ENCODE measurements at places on chromosomes 4 and X.

- no peak for DNase-seq
Measured at GRCh38 chrX:17592117-17592516, 145.2 kb upstream of the SCML1 start.

DNA sequence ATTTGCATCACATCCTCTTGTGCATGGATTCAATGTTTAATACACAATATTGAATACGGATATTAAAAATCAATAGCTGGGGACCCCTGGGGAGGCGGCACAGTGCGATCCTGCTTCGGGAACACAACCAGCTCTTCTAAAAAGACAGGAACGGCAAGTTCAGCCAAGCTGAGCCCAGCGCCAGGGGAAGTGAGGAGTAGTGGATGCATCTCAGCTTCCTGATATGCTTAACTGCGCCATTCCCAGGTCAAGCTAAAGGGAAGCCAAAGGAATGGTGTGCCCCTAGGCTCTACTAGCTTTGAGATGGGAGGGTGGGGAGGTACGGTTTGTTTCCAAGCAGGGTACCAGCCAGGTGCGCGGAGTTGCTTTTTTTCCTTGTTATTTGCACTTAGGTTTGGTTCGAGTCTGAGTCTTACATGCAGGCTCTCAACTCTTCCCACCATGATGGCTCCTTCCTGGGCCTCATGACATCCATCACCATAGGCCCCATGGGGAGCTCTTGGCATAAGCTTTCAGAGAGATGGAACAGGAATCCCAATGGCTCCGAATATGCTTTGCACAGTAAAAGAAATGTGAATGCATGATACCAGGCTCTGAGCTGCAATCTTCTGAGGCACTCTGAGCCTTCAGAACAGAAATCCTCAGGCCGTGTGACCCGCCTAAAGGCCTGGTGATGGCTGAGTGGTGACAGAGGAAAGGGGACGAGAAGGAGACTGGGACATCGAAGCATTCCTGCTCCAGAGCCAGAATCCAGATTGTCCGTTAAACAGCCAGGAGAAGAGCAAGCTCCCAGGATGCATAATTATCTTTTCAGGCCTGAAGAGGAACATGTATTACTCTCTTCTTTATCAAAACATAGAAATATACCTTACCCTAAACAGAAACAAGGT is 51.8 kb upstream of the BCOR start:
- no peak for DNase-seq

GRCh38 chrX:22365460-22365859 is 92.7 kb downstream of the CBLL2 start:
- DNase-seq = no peak

- DNase-seq = no peak
Measured at GRCh38 chr4:6960628-6961412, 51.2 kb downstream of the TBC1D14 start.

GRCh38 chrX:153440556-153441135 is 5.2 kb downstream of the TREX2 start:
- DNase-seq = no peak

GRCh38 chrX:106150701-106151100 is 17.4 kb upstream of the PWWP3B start:
- DNase-seq = no peak

DNA sequence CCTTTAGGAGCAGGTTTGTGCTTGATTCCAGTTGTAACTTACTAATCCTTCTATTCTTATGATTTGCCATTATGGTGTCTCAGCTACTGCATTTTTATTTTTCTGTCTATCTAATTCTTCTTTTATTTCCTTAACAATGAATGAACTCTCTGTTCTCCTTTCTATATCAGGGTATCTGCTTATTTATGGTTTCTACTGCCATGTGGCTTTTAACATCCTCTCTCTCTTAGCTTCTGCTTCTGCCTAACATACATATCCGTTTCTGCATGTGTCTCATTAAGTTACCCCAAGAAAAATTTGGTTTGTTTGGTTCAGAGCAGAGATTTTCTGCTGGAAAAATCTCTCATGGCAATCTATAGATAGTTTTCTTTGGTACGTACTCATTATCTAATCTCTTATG is 614.4 kb downstream of the RPA4 start:
- no peak for DNase-seq

DNA sequence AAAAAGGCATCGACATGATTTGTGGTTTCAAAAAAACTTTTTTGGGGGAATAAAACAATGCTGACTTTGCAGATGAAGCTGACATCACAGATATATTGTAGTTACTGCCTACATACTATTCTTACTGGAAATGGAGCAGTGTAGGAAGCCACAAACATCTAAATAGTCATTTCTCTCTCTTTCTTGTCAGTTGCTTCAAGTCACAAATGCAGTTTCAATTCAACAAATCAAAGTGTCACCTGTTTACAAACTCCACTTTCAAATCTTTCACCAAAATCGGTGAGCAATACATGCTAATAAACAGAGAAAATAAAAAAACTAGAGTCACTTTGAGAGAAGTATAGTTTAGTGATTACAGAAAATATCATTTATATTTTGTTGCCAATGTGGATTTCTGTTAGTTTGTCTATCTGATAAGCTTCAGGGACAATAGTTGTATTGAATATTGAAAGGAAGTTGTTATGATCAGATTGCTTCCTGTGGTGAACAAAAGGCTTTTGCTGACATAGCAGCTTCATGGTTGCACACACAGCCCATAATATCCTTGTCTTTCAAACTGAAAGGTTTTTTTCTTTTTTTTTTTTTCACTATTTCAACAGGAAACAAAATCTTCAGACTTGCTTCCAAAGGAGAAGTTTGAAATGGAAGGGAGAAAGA is 49.7 kb upstream of the PTPN13 start:
- DNase-seq = no peak

DNA sequence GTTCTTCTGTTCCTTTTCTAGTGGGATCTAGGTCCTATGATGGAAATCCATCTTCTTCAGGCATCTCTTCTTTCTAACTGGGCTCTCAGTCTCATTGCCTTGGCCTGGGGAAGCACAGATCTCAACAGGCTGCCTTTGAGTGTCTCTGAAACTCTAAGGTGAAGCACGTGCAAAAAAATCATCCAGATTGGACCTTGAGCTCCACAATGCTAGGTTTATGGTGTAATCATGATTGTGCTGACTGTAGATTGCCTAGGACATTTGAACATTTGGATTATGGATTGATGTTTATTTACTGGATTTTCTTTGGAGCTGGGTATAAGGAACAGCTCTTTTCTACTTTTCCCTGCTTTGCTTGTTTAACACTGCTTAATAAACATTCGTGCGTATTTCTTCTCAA is 191.5 kb upstream of the NR3C2 start:
- DNase-seq = no peak

GRCh38 chr4:81790477-81790876 is 318.8 kb upstream of the RASGEF1B start:
- no peak for DNase-seq

DNA sequence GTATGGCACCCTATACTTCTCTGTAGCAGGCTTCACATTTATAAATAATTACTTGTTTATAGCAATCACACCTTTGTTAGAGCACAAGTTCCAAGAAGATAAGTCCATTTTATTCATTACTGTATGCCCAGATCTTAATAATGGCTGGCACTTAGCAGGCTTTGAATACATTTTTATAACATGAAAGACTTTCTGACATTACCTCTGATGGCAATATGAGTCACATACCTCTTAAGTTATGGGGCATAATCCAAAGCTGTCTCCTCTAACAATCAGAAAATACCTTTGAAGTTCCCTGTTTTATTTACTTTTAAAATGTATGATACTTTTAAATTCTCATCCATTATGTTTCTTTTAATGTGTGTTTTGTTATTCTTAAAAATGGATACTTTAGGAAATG is 12.2 kb downstream of the SCRG1 start:
- DNase-seq = no peak

DNA sequence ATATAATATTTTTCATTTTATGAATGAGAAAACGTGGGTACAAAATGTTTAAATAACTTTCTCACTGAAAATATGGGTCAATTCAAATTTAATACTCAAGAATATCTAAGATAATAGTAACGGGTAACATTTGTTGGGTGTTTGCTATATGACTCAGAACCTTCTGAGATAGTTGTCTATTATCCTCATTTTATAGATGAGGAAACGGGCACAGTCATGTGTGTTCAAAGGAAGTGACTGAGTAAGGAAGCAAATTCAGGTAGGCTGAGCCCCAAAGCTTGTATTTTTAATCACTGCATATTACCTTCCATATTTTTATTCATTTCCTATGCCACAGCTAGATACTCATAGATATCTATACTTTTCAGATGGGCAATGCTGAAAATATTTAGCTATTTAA is 12.2 kb upstream of the CAMK2D start:
- DNase-seq = no peak

DNA sequence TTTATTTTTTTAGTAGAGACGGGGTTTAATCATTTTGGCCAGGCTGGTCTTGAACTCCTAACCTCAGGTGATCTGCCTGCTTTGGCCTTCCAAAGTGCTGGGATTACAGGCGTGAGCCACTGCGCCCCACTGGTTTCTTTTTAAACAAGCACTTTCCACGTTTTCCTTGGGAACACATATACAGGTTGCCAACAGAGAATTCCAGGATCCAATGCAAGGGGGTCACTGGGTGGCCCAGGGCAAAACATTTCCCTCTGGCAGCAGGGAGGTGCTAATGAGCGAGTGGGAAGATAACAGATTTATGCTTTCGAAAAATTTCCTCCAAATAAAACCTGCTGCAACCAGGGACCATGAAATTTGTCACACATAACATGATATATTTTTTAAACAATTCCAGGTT is 41.1 kb downstream of the ADRA2C start:
- no peak for DNase-seq

GRCh38 chr4:6999172-7000086 is 43.7 kb upstream of the TADA2B start:
- no peak for DNase-seq

- DNase-seq = no peak
Measured at GRCh38 chrX:120331116-120331515, 19.9 kb upstream of the TMEM255A start.

DNA sequence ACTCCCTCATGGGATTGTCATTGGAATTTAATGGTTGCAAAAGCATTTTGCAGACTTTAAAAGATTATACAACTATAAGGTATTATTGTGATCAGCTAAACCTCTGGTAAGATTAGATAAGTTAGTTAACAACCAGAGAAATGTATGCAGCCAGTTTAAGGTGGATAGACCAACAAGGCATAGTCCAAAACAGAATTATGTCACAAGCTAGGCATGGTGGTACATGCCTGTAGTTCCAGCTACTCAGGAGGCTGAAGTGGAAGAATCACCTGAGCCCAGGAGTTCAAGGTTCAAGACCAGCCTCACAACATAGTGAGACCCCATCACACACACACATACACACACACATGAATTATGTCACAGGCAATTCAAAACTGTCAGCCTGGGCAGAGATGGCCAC is 54.7 kb upstream of the KLHL13 start:
- no peak for DNase-seq

DNA sequence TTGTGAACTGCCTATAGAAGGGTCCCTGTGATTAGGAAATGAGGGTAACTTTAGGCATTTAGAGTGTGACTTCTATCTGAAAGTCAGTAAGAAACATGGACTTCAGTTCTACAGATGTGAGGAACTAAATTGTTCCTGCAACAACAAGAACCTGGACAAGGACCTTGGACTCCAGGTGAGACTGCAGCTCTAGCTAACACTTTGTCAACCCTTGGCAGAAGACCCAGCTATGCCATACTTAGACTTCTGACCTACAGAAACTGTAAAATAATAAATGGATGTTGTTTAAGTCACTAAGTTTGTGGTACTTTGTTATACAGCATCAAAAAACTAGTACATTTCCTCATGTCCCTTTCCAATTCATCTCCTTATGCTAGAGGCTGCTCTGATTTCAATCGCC is 580.8 kb downstream of the IQCM start:
- DNase-seq = no peak

DNA sequence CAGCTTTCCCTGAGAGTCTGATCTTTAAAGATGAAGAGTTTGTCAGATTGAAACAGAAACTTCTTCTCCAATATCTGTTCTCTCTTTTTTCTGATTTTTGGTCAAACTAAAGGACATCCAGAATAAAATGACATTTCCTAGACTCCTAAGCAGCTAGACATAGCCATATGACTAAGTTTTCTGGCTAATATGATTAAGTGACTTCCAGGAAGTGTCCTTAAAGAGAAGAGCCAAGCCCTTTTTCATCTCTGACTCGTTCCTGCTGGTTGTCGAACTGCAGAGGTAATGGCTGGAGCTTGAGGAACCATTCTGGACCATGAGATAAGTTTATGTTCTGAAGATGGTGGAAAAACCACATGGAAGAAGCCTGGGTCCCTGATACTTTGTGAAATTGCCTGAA is 546.0 kb downstream of the BCOR start:
- no peak for DNase-seq

DNA sequence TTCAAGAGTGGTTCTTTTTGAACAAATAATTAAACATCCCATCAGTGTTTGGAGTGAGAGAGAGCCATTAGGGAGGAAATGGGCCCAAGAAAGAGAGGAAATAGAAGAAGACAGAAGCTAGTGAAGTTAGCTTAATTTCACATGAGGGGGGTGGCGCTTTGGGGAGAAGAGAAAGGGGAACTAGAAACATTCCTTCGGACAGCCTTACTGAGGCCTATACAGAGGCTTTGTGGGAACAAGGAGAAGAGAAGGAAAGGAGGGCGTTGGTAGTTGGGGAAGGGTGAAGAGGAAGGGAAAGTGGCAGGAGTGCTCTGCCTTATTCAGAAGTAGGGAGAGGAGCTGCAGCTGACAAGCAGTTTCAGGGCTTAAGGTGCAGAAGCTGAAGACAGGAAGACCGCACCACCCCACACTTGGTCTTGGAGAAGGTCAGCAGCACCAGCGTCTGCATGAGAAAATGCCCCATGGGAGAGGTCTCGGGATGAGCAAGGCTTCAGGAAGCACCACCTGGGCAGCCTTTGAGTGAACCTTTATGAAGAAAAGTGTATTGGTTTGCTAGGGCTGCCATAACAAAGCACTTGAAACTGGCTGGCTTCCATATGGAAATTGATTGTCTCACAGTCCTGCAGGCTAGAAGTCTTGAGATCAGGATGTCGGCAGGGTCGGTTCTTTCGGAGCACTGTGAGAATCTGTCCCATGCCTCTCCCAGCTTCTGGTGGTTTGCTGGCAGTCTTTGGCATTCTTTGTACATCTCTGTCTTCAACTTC is 85.1 kb downstream of the KIT start:
- no peak for DNase-seq

GRCh38 chr4:74284053-74284452 is 24.2 kb upstream of the EPGN start:
- DNase-seq = no peak

DNA sequence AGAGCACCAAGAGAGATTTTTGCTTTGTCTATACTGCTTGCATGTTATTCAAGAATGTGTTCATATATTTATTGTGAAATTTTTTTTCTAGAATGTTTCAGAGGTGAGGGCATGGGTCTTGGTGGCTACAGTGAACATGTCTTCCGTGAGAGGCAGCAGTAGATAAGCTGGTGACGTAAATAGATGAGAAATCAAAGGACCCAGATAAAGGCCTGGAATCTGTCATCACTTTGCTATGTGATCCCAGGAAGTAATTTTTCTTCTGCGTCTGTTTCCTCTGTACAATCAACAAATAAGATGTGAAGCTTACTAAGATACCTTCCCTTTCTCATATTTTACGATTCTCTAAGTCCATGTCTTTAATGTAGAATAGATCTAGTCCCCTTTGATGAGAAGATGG is 129.1 kb downstream of the COL4A6 start:
- DNase-seq = no peak

Data from amygdala (tissue), 56 donors.